ENCODE measurements at places on chromosomes 13 and 19. TPM values are rescaled to one million over a fixed set of nuclear protein-coding genes. Genes with fewer than 3 reads are reported as not detected.

Gene PALM
- total RNA-seq: 1.0 TPM

Gene ADM5
- total RNA-seq: 1.4 TPM

Gene NTN5
- total RNA-seq: not detected

Gene ZFR2
- total RNA-seq: not detected

GRCh38 chr13:27257233-27257568 is 5.8 kb downstream of the RPL21 start:
- H3K27me3 ChIP-seq: no peaks in the 10 kb centered on the region
- peaks cover 66% of the 10 kb centered on the region for H3K4me1 ChIP-seq
- DNase-seq: no peak
- H3K4me3 ChIP-seq: no peak overlapping the region
- H3K36me3 ChIP-seq: peaks cover 70% of the 10 kb centered on the region

DNA sequence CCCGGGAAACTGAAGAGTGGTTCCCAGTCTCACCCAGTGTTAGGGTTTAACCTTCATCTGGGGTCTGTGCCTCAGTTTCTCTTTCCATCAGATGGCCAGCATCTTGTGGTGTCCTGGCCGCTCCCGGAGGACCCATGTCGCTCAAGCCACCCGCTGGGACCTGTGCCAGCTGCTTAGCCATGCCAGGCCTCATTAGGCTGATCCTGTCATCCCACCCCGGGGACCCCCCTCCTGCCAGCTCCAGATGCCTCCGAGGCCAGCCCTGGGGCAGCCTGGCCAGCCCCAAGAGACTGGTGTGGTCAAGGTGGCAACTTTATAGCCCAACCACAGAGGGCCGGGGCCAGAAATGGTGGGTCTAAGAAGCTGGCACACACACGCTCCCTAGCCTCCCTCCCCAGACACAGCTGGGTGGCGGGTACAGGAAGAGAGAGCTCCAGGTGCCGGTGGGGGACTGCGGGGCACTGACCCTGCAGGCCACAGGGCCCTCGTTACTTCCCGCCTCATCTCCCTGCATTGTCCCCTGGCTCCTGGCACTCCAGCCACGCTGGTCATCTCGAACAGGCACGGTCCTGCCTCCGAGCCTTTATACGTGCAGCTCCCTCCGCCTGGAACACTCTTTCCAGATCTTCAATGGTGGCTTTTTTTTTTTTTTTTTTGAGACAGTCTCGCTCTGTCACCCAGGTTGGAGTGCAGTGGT is 3.4 kb downstream of the NRTN start:
- H3K27ac ChIP-seq: no peak overlapping the region
- H3K36me3 ChIP-seq: no peaks in the 10 kb centered on the region
- H3K4me1 ChIP-seq: peaks cover 12% of the 10 kb centered on the region
- no peak for DNase-seq

- peaks cover 40% of the 10 kb centered on the region for H3K36me3 ChIP-seq
- no peak overlapping the region for H3K4me3 ChIP-seq
- DNase-seq: no peak
Measured at GRCh38 chr13:60572003-60572798, 175.2 kb downstream of the TDRD3 start.

GRCh38 chr13:21297447-21297846 is 121.0 kb downstream of the MRPL57 start:
- H3K4me1 ChIP-seq: peaks cover 20% of the 10 kb centered on the region
- H3K27ac ChIP-seq: peak overlapping the region; percentile 10
- DNase-seq: no peak
- H3K27me3 ChIP-seq: no peaks in the 10 kb centered on the region

- DNase-seq: no peak
- H3K27ac ChIP-seq: no peak overlapping the region
- H3K27me3 ChIP-seq: no peaks in the 10 kb centered on the region
- no peaks in the 10 kb centered on the region for H3K36me3 ChIP-seq
- no peak overlapping the region for H3K4me3 ChIP-seq
Measured at GRCh38 chr19:44371815-44372480, 15.5 kb upstream of the ZNF112 start.

DNA sequence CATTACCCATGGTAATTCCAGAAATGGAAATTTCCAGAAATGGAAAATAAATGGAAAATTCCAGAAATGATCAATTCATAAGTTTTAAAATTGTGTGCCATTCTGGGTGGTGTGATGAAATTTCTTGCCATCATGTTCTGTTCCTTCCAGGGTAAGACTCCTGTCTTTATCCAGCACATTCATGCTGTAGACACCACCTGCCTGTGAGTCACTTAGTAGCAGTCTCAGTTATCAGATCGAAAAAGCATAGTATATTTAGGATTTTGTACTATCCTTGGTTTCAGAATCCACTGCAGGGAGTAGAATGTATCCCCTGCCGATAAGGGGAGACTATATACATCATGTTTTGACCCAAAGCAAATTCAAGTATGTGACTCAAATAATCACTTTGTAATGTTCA is 26.7 kb upstream of the CSNK1A1L start:
- no peak overlapping the region for H3K4me3 ChIP-seq
- H3K27ac ChIP-seq: no peak overlapping the region
- no peak for DNase-seq
- no peaks in the 10 kb centered on the region for H3K4me1 ChIP-seq
- no peaks in the 10 kb centered on the region for H3K27me3 ChIP-seq

DNA sequence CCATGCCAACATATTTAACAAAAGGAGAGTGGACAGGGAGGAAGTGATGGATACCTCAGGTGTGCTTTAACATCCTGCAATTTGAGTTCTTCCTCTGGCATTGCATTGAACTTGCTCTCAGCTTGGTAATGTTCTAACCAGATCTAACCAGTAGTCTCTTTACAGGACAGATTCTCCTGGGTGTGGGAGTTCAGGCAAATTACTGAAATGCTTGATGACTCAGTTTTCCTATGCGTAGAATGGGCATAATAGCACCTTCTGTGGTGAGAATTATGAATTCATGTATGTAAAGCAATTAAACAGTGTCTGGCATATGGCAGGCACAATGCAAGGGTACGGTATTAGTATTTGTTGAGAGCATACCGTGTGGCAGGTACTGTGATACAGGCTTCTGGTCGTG is 3.6 kb downstream of the AKAP11 start:
- peak; percentile 12 for DNase-seq
- H3K4me3 ChIP-seq: peak overlapping the region; percentile 50
- H3K36me3 ChIP-seq: no peaks in the 10 kb centered on the region
- peaks cover 46% of the 10 kb centered on the region for H3K4me1 ChIP-seq
- H3K27me3 ChIP-seq: no peaks in the 10 kb centered on the region

DNA sequence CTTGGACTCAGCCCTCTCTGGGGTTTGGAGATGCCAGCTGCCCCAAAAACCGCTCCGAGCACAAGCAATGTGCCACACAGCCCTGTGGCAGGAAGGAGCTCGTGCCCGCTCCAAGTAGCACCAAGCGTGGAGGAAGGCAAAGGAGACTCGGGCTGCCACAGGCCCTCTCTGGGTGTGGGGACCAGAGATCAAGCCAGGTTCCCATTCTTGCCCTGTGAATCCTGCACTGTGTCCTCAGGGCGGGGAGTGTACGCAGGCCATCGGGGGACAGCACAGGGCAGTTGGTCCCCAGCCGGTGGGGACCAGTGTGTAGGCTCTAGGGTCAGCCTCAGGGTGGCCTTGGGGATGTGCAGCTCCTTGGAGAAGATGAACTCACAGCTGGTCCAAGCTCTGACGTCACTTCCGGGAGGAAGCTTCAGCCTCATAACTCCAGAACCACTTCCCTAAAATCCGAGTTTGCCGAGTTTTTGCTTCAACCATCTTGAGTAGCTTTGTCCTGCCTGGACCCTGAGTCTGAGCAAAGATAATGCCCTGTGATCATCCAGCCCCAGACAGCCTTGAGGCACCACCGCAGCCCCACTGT is 9.3 kb upstream of the CPAMD8 start:
- H3K36me3 ChIP-seq: no peaks in the 10 kb centered on the region
- no peak for DNase-seq
- H3K27me3 ChIP-seq: peaks cover 3% of the 10 kb centered on the region
- no peak overlapping the region for H3K4me3 ChIP-seq

DNA sequence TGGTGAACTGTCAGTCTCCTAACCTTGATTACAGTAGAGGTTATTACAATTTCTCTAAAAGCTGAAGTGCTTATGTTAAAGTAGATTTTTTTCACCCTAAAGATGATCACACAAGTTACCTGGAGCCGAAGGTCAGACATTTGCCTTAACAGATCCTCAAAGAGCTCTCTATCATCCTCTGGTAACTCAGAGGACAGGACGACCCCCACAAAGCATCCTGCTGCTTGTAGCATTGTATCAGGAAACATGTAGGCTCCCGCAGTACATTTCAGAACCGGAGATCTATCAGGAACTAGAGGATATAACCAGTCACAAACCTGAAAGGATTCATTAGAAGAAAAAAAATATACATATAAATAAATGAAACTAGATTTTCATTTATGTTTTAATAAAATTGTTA is 14.9 kb downstream of the SPART start:
- DNase-seq: no peak
- H3K36me3 ChIP-seq: peaks cover 23% of the 10 kb centered on the region
- H3K4me1 ChIP-seq: peaks cover 29% of the 10 kb centered on the region
- no peaks in the 10 kb centered on the region for H3K27me3 ChIP-seq
